ENCODE measurements at places on chromosomes 7 and 10.

- DNase-seq: peak; percentile 22
Measured at GRCh38 chr10:68212721-68213352, 19.1 kb downstream of the ATOH7 start.

GRCh38 chr7:157541295-157542067 is 204.7 kb downstream of the DNAJB6 start:
- DNase-seq: no peak

- DNase-seq: no peak
Measured at GRCh38 chr10:71213761-71214440, 1.5 kb downstream of the UNC5B start.

DNA sequence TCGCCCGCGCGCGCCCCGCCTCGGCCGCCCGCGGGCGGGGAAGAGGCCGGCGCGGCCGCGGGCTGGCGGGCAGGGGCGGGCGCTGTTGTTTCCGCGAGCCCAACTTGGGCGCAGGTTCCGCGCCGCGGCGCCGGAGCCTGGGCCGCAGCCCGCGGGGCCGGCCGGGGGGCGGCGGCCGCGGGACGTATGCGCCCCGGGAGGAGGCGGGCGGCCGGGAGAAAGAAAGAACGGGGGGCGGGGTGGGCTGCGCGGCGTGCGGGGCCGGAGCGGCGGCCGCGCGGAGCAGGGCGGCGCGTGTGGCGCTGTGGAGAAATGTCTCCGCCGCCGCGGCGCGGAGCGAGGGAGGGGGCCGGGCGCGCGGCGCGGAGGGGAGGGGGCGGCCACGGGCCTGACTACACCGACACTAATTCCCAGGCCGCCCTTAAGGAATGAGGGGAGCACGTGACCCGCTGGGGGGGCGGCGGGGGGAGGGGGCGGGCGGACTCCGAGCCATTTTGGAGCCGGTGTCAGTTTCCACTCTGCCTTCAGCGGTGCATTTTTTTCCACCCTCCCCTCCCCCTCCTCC is at the start of gene BMI1:
Gene BMI1, plus strand, starts transcription at position 509 of the 565 bp plus-strand sequence. CDS start 5,351 bp downstream, outside the sequence.
- DNase-seq: peak; percentile 79

- DNase-seq: no peak
Measured at GRCh38 chr10:96257944-96258343, 13.4 kb downstream of the BLNK start.

GRCh38 chr7:22452142-22452959 is 47.6 kb downstream of the STEAP1B start:
- DNase-seq: no peak

DNA sequence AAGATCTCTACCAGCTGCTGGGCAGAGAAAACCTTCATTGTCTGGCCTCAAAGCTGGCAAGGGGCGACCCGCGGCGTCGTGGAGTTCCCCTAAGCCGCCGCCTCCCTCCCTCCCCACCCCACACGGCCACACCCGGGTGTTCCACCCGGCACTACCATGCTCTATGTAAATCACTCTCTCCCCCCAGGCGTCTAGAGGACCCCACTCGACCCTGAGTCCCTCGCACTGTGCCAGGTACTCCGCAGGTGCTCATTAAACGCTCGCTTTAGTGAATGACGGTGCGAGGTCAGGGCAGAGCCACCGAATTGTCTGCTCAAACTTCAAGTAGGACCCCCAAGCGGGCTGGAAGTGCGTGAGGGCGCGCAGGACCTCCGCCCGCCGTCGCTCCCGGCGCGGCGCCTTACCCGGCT is 628 bp downstream of the PARP12 start:
- DNase-seq: peak; percentile 72

Data from CD4-positive, alpha-beta T cell treated with Interleukin-4 for 4 hours (primary cell).